ENCODE measurements at places on chromosomes 7 and 10. TPM values are rescaled to one million over a fixed set of nuclear protein-coding genes. Genes with fewer than 3 reads are reported as not detected.

ZNRF2 gene
- total RNA-seq = 5.0 TPM

C7orf33 gene
- total RNA-seq = not detected

TMEM229A gene
- not detected for total RNA-seq

WEE2 gene
- total RNA-seq = 0.13 TPM

COL28A1 gene
- not detected for total RNA-seq

STEAP4 gene
- not detected for total RNA-seq

CFAP46 gene
- 0.76 TPM for total RNA-seq

All from dermis microvascular lymphatic vessel endothelial cell (primary cell).